ENCODE measurements at places on chromosomes 7 and 10. TPM values are rescaled to one million over a fixed set of nuclear protein-coding genes. Genes with fewer than 3 reads are reported as not detected.
A peak's percentile ranks its signal among the peaks of the same experiment; 100 is the strongest.

GRCh38 chr7:94492601-94493000, 17.0 kb upstream of the CASD1 start:
- DNase-seq = no peak

GRCh38 chr7:17952387-17952786, 12.1 kb upstream of the SNX13 start:
- no peak for DNase-seq

DNA sequence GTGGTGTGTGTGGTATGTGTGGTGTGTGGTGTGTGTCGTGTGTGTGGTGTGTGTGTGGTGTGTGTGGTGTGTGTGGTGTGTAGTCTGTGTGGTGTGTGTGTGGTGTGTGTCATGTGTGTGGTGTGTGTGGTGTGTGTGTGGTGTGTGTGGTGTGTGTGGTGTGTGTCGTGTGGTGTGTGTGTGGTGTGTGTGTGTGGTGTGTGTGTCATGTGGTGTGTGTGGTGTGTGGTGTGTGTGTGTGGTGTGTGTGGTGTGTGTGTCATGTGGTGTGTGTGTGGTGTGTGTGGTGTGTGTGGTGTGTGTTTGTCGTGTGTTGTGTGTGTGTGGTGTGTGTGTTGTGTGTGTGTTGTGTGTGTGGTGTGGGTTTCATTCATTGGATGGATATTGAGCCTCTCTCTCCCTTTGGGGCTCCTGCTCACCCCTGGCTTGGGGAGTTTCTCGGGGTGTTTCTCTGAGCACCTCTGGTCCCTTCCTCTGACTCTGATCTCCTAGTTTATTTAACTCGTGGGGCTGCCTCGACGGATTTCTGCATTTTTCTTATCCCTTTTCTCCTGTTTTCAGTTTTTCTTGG, 145.8 kb downstream of the DNAJB6 start:
- DNase-seq = no peak

The PRRT4 gene
- total RNA-seq = 0.34 TPM

- no peak for DNase-seq
Measured at GRCh38 chr7:117169907-117170306, 153.0 kb downstream of the WNT2 start.

DNA sequence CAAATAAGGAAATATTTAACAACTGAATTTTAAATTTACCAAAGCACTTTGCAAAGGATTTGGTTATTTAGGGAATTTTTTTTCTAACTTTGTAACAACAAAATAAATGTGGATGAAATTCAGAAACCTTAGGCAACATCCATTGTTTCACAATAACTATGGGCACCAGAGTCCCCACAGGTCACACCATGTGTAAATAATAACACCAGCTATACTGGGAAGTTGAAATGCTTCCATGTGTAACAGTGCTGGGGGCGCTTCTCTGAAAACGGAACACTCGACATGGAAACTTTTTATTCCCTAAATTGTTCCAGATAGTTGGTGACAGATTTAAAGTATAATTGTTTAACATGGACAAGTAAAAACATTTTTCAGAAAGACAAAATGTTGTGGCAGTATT, 818.6 kb downstream of the TNS3 start:
- no peak for DNase-seq

The ATP5MK gene
- 339 TPM for total RNA-seq

DNA sequence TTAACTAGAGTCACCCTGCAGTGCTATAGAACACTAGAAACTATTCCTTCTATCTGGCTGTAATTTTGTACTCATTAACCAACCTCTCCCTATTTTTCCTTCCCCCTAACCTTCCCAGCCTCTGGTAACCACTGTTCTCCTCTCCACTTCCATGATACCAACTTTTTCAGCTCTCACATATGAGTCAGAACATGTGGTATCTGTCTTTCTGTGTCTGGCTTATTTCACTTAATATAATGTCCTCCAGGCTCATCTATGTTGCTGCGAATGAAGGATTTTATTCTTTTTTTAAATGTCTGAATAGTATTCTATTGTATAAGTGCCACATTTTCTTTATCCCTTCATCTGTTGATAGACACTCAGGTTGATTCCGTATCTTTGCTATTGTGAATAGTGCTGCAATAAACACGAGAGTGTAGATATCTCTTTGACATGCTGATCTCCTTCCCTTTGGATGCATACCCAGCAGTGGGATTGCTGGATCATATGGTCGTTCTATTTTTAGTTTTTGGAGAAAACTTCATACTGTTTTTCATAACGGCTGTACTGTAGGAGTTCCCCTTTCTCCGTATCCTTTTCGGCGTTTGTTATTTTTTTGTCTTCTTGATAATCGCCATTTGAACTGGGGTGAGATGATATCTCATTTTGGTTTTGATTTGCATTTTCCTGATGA, 101.4 kb downstream of the FAM107B start:
- DNase-seq = no peak

DNA sequence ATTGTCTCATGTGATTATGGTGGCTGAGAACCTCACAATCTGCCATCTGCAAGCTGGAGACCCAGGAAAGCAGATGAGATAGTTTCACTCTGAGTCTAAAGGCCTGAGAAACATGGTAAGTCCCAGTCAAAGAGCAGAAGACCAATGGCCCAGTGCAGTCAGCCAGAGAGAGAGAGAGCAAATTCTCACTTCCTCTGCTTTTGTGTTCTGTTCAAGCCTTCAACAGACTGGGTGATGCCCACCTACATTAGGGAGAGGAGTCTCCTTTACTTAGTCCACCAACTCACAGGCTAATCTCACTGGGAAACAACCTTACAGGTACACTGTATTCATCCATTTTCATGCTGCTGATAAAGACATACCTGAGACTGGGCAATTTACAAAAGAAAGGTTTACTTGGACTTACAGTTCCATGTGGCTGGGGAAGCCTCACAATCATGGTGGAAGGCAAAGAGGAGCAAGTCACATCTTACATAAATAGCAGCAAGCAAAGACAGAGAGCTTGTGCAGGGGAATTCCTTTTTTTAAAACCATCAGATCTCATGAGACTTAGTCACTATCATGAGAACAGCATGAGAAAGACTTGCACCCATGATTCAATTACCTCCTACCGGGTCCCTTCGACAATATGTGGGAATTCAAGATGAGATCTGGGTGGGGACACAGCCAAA, 4.7 kb upstream of the FRMPD2 start:
- DNase-seq = no peak

- no peak for DNase-seq
Measured at GRCh38 chr7:101947899-101948298, 130.5 kb downstream of the CUX1 start.

The C10orf90 gene
- not detected for total RNA-seq

GRCh38 chr10:1328981-1329614, 272.9 kb downstream of the WDR37 start:
- DNase-seq = peak; percentile 13

GRCh38 chr10:43253461-43254198, 13.2 kb downstream of the RASGEF1A start:
- no peak for DNase-seq

The BMS1 gene
- total RNA-seq = 34.6 TPM

DNA sequence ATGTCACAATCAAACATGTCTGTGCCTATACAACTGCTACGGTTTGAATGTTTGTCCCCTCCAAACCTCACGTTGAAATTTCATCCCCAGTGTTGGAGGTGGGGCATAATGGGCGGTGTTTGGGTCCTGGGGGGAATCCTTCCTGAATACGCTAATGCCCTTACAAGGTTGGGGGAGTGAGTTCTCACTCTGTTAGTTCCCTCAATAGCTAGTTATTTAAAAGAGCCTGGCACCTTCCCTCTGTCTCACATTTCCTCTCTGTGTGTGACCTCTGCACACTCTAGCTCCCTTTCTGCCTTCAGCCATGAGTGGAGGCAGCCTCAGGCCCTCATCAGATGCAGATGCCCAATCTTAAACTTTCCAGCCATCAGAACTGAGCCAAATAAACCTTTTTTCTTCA, 129.5 kb downstream of the GRM8 start:
- DNase-seq = no peak

The SAP25 gene
- 5.8 TPM for total RNA-seq

DNA sequence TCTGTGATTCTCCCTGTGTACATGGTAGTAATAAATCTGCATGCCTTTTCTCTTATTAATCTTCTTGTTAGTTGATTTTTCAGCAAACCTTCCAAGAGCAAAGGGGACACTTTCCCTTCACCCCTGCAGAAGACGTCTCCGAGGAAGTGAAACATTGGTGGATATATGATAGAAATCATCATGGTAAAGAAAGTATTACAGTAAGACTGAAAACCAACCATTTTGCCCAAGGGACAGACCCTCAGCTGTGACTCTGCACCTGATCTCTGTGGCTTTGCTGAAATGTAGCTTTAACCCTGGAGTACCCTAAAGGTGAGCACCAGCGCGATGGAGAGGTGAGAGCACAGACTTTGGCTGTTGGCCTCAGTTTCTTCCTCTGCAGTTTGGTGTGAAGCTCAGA, 32.8 kb upstream of the MYO3A start:
- DNase-seq = no peak

GRCh38 chr7:87091487-87092066, 32.1 kb upstream of the ELAPOR2 start:
- DNase-seq = no peak

The PNLIP gene
- not detected for total RNA-seq

DNA sequence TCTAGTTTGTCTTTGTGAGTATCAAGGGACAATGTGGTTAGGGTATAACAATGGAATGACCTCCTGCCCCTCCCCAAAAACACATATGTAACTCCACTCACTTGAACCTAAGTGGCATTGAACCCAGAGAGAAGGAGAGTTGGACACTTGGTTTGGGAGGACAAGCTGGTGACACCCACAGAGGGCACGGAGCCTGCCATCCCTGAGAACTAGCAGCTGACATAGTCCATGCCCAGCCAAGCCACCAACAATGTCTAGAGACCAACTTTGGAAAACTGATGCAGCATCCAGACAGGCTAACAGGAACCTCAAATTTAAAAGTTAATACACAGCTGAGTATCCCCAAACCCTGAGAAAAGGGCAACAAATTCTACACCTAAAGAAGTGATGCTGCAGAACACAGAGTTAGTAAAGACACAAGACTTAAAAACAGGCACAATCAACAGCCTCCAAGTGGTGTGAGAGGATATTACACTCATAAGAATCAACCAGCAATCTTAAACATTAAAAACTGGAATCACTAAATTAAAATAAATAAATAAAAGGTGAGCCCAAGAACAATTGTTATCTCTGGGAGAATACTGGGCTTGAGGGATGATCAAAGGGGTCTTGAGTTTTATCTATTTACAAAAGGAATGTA, 27.2 kb downstream of the NUDCD3 start:
- DNase-seq = no peak

DNA sequence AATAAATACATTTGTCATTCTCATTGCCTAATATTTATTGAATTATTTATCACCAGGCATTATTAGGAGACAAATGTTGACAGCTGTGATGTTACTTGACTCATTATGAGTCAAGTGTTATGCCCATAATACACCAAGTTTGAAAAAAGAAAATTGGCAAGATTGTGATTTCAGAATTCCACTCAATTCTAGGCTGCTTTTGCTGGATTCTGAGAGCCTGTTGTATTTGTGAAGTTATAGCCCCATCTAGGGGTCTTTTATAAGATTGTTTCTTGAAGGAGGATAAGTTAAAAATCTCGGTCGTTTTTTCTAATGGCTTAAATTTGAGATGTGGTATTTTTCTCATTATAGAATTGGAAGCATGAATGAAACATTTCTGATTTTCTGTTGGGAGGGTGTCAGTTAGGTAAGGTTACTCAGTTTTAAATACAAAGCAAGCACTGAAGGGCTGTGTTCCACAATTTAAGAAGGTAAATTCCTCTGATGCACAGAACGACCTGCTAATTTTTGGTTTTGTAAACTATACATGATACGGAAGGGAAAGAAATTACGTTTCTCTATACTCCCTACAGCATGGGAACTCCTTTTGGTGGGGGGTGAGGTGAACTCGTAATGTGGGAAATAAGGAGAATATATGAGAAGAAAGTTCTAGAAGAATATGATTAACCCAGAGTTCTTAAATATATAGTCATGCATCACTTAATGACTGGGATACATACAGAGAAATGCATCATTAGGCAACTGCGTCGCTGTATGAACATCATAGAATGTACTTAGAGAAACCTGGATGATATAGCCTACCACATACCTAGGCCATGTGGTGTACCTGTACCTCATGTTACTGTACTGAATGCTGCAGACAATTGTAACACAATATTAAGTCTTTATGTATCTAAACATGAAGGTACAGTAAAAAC, 2.6 kb downstream of the STK31 start:
- DNase-seq = no peak

GRCh38 chr10:22461891-22462290, 116.6 kb downstream of the SPAG6 start:
- DNase-seq = no peak

DNA sequence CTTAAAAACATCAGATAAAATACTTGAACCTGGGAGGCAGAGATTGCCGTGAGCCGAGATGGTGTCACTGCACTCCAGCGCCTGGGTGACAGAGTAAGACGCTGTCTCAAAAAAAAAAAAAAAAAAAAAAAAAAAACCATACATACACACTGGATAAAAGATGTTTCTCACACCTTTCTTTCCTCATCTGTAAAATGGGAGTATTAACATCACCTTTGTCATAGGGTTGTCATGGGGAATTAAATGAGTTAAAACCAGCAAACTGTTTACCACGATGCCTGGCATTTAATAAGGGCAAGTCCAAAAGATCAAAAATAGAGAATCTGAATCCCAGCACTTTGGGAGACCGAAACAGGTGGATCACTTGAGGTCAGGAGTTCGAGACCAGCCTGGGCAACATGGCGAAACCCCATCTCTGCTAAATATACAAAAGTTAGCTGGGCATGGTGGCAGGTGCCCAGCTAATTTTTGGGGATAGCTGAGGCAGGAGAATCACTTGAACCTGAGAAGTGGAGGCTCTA, 12.9 kb downstream of the LRRC20 start:
- no peak for DNase-seq

The NOS3 gene
- total RNA-seq = 4.4 TPM

- DNase-seq = no peak
Measured at GRCh38 chr10:127937915-127938463, 31.1 kb downstream of the PTPRE start.

GRCh38 chr10:130169136-130169859, 33.1 kb downstream of the GLRX3 start:
- no peak for DNase-seq

DNA sequence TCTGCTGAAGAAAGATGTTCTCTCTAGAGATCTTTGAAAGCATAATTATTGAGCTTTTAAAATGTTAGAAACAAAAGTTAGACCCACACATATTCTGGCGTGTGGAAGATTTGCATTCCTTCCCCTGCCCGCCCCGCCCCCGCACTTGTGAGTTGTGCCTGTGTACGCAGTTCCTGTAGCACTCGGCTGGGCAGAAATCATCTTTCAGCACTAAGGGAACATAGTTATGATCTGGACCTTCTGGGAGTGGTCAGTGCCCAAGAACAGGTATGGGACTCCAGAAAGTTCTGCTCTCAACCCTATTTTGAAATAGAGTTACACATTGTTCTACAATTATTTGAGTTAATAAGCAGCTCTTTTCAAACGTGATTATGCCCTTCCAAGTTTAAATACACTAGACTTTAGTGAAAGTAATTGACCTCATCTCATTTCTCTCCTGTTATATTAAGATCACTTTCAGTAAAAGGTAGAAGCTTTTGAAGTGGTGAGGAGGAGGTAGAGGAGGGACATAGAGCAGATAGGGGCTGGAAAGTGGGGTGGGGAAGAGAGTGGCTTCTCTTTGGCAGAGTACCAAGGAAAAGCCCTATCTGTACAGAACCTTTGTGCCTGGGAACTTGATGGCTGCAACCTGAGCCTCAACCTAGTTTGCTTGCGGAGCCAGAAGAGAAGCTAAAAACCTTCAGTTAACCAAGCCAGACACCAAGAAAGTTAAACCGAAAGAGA, 5.7 kb downstream of the BLVRA start:
- no peak for DNase-seq

GRCh38 chr7:151228024-151228866, 1.2 kb upstream of the ABCF2 start:
- DNase-seq = no peak

- no peak for DNase-seq
Measured at GRCh38 chr10:33809732-33810131, 475.3 kb upstream of the NRP1 start.
